COR-L47 (cell line): ENCODE measurements at places on chromosomes 5 and 9.

DNA sequence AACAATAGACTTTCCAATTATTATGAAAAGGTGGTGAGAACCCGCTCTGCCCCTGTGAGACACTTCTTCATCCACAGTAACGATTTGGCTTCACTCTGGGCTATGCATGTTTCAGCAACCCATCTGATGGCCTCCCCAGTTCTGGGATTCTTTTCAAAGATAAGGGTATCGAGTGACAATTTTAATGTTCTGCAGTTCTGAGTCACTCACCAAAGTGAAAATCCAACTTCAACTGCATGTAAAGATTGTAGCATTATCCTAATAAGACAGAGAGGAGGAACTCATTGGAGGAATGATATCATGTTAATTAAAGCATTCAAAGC is 1078.3 kb upstream of the SEMA6A start:
- DNase-seq: no peak

GRCh38 chr5:143896966-143897365 is 85.0 kb downstream of the HMHB1 start:
- no peak for DNase-seq

DNA sequence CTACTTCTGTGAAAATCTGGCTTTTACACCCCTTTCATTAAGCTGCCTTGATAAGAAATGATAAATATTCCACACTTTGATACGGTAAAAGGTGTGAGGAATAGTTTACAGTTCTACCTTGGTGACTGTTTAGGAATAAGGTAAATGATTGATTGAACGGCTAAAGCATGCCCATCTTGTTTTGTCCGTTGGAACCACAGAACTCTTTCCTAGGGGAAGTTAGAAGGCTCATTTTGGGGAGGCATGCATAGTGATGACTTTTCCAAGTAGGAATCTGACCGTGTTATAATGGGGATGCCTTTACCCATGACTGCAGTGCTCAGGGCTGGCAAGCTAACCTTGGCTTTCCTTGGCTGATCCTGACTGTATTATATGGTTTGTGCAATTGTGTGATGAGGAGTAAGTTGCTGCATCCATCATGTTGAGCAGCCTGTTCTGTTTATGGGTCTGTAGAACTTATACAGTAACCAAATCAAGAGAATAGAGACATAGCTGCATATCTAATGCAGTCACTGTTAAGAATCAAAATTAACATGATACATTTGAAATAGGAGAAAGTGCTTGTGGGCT is 24.5 kb downstream of the PCSK5 start:
- no peak for DNase-seq

GRCh38 chr9:90642570-90643539 is at the start of gene DIRAS2:
TSS of gene DIRAS2 (minus strand) at chr9:90642824. CDS start at chr9:90613827, 28,997 bp downstream.
- DNase-seq: peak; percentile 92

GRCh38 chr5:136677217-136677616 is 311.9 kb upstream of the TRPC7 start:
- DNase-seq: no peak

GRCh38 chr9:25048098-25048724 is 502.5 kb upstream of the IZUMO3 start:
- no peak for DNase-seq

- no peak for DNase-seq
Observed at GRCh38 chr9:13487071-13487470, 207.6 kb upstream of the MPDZ start.

DNA sequence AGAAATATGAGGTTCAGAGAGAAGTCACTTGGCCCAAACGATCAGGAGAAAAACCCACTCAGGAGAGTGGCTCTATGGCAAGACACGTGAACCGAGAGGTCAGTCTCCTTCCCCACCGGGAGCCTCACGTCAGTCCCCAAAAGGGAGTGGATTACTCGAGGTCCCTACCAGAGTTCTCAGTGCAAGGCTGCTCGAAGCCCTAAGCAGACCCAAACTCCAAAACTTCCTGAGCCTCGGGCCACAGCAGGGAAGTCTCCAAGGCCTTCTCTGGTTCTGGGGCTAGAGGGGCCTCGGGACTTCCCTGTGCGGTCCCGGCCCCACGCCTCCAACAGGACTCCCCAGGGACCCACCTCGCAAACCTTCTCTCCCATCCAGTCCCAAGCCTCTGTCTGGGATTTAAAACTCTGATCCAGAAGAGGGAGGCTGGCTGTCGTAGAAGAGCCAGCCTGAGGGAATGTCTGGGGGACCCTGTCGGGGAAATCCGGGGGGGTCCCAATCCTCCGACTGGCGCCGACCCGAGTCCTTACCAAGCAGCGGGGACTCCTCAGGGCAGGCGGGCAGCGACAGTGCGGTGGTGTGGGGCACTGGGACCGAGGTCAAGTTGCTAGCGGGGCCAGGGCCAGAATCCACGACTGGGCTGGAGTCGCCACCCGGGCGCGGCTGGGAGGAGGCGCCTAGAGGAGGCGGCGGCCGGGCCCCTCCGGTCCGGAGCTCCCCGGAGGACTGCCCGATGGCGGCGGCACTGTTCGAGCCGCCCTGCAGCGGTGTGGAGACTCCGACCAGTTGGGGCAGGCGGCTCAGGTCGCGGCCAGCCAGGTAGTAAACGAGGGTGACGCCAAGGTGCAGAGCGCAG is 679 bp downstream of the B4GALT1 start:
- no peak for DNase-seq
